ENCODE measurements at places on chromosomes 3 and 15.

- no peak for DNase-seq
Measured at GRCh38 chr3:60086811-60087210, 1037.0 kb upstream of the CFAP20DC start.

- no peak for DNase-seq
Measured at GRCh38 chr3:66133050-66133757, 87.6 kb upstream of the SLC25A26 start.

- DNase-seq = no peak
Measured at GRCh38 chr3:69890084-69890483, 109.4 kb upstream of the SAMMSON start.

DNA sequence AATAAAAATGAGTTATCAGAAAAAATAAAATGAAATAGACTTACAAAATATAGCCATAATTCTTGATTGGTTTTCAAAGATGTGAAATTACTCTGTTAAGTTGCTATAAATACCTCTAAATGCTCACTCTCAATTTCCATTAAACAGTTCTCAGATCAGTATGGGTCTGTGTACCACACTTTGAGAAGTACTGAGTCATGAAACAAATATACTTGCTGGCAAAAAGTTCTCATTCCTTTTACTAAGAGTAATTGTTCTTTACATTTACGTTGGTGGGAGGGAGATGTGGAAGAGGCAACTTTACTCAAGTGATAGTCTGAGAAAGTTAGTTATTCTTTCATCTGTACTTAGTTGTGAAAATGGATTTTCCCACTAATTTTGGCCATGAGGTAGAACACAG lies 96.3 kb downstream of the ZNF385D start:
- DNase-seq = no peak

GRCh38 chr3:1026395-1026794 lies 66.4 kb upstream of the CNTN6 start:
- no peak for DNase-seq

DNA sequence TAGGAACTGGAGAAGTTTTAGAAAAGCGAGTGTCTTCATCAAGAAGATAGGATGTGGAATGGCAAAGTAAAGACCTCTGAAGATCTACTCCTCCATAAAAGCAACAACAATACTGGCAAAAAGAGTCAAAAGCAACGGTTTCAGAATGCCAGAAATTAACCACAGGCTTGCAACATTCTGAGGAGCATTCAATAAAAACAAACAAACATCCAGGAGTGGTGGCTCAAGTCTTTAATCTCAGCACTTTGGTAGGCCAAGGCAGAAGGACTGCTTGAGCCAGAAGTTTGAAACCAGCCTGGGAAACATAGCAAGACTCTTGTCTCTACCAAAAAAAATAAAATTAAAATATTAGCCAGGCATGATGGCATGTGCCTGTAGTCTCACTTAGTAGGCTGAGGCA lies 143.2 kb upstream of the HACD2 start:
- no peak for DNase-seq

GRCh38 chr3:13495351-13495813 lies 15.3 kb downstream of the HDAC11 start:
- DNase-seq = no peak

DNA sequence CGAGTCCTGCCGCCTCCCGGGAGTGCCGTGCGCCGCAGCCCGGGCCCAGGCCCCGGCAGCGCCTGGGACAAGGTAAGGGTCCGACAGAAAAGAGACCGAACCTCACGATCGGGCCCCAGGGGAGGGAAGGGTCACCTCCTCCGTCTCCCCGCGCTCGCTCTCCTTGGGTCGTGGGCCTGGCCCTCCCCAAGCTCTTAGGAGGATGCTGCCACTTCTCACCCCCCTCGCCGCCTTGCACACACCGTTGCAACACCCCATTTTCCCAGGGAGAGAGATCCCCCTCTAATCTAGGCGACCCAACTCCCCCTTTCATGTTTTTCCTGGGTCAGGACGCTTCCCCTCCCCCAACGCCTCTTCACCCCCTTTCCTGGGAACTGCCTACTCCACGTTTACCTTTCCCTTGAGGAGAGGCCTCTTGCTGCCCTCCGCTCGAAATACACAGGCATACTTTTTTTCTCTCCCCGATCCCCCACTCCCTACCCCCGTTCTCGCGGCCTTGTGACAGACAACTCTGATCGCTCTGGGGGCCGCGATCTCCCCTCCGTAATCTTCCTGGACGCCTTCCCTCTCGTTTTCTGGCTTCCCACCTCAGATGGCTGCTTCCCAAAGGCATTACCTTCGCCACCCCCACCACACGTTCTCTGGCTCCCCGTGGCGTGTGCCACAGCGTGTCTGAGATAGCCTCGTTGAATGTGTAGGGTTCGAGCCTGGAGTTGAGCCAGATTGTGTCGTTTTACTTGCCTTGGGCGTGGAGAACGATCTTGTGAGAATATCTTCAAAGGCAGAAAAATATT lies 688 bp downstream of the SETD5 start:
- no peak for DNase-seq

DNA sequence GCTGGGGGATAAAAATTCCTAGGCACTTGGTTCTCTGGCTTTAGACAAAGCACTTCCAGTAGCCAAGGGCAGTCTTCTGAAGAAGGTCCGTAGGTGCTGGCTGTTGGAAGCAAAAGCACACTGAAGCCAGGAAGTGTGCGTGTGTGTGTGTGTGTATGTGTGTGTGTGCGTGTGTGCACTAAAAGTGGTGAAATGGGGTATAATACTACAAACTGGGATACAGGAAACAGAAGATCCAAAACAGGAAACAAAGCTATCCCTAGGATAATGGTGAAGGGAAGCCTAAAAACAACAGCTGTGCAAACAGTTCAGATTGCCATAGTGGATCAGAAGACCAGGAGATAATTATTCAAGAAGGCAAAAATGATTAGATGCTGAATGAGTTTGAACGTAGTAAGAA lies 103.4 kb downstream of the IL20RB start:
- no peak for DNase-seq

GRCh38 chr3:145639003-145639606 lies 521.9 kb downstream of the PLOD2 start:
- no peak for DNase-seq

DNA sequence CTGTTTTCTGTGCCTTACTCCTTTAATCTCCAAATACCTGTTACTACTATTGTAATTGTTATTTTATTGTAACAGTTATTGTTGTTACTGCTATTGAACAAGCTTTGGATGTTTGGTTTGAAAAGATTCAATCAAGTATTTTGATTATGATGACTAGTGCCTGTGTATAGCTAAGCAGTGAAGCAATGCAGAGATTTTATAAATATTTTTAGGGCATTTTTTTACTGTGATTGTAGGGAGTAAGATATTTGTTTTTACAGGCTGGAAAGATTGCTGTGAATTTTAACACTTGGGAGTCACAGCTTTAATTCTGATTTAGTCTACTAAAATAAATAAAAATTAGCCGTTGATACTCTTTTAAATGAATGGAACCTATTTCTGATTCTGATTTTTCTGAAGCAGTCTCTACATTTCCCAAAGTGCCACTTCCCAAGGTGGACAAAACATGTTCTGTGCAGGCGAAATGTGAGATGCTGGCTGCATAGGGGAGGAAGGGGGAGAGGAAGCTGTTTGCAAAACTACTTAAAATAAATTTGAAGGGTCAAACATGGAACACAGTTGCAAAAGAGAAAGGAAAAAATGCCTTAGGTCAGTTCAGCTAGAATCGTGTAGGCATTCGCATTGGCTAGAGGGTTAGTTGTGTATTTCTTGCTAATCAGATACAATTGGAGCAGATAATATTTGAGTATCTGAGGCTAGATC lies 25.7 kb downstream of the EEFSEC start:
- DNase-seq = no peak

DNA sequence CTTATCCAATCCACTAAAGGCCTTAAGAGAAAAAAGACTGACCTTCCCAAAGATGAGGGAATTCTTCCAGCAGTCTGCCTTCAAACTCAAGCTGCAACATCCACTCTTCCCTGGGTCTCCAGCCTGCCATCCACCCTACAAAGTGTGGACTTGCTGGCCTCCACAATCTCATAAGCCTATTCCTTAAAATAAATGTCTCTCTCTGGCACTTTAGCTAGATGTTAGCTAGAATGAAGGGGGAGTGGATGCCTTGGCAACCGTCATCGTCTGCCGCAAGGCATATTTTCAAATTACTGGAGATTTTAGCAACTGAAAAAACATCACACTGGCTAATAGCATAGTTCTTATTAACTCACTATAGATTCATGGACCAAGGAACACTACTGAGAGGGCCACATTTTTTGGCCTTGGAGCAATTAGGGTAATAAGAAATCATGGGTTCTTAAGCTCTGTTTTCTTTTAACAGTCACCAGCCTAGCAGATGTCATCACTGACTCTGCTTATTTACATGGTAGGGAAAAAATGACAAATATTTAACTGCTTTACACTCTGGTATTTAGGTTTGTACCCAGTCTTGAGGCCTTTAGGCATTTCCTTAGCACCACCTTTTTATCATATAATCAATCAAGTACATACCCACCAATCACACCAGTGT lies 245.3 kb downstream of the MYRIP start:
- no peak for DNase-seq

DNA sequence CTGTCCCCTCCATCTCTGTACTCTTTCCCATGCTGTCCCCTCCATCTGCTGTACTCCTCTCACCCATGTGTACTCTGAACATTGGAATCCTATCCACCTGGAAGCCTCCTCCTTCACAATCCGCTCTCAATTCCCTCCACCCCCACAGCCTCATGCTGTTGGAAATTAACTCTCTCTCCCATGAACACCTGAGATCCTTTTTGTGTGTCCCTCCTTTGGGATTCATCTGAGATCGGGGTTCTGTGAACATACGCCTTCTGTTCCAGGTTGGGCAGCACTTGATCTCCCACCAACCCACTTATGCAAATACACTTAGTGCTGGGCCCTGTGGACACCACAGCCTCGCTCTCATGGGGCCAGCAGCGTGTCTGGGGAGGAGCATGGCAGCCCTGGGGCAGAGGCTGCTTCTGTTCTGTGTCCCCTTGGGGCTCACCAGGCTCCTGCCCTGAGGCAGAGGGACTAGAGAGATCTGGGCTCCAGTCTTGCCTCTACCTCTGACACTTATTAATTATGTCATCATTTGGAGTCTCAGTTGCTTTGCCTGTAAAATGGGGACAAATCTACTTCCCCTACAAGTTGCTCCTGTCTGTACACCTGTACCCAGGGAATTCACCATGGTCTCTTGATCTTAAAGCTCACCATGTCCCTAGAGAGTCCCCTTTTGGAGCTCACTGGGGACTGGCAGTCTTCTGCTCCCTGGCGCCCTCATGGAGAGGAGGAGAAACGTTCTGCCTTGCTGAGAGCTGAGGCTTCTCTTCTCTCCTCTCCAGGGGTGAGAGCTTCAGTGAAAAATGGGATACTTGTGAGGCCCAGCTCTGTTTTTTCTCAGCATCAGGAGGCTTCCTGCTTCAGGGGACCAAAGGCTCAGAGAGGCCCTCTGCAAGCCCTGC lies 42.7 kb downstream of the ITGA11 start:
- no peak for DNase-seq

- no peak for DNase-seq
Measured at GRCh38 chr15:57565311-57565710, 26.4 kb upstream of the MYZAP start.

GRCh38 chr3:113736548-113737089 lies 9.4 kb downstream of the NAA50 start:
- no peak for DNase-seq

- no peak for DNase-seq
Measured at GRCh38 chr3:71979175-71979574, 194.2 kb upstream of the PROK2 start.

DNA sequence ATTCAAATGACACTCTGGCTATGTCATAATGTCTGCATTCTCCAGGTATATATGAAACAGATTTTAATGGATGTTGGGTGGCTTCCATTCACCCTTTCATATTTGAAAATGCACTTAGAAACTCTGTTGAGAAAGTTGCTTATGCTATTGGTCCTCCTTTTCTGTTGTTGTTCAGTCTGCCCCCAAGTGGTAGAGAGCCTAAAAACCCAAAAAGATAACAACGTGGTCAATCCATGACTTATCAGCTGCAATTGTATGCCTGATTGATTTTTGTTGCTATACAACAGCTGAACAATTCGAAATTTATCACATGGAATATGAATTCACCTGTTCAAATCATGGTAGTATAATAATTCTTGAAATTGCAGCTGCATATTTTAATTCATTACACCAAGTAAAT lies 279.8 kb downstream of the ROBO2 start:
- DNase-seq = no peak

- DNase-seq = no peak
Measured at GRCh38 chr15:65929573-65929972, 60.3 kb downstream of the RAB11A start.

GRCh38 chr3:160291909-160292299 lies 66.7 kb downstream of the C3orf80 start:
- no peak for DNase-seq

DNA sequence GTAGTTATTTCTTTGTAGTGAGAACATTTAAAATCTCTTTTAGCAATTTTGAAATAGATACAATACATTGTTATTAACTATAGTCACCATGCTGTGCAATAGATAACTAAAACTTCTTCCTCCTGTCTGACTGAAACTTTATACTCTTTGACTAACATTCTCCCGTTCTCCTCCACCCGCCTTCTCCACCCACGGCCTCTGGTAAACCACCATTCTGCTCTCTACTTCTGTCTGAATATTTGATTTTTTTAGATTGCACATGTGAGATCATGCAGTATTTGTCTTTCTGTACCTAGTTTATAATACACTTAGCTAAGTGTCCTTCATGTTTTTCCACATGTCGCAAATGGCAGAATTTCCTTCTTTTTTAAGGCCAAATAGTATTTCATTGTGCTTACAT lies 72.8 kb upstream of the RBM5 start:
- no peak for DNase-seq

- DNase-seq = no peak
Measured at GRCh38 chr15:90286678-90287077, 21.2 kb downstream of the NGRN start.

GRCh38 chr3:58572013-58572633 lies 5.1 kb downstream of the FAM107A start:
- no peak for DNase-seq

GRCh38 chr3:12840591-12841148 lies 695 bp downstream of the RPL32 start:
- DNase-seq = no peak

GRCh38 chr15:80431635-80432344 lies 27.6 kb downstream of the ARNT2 start:
- no peak for DNase-seq

- no peak for DNase-seq
Measured at GRCh38 chr3:98985431-98985830, 83.9 kb upstream of the DCBLD2 start.

- DNase-seq = no peak
Measured at GRCh38 chr3:17204049-17204650, 319.4 kb downstream of the PLCL2 start.

GRCh38 chr15:38652998-38653397 lies 88.4 kb upstream of the RASGRP1 start:
- DNase-seq = no peak
